ENCODE measurements at places on chromosomes 16 and 17.

GRCh38 chr17:81967244-81967532, 6.2 kb upstream of the NOTUM start:
- no peak for DNase-seq

DNA sequence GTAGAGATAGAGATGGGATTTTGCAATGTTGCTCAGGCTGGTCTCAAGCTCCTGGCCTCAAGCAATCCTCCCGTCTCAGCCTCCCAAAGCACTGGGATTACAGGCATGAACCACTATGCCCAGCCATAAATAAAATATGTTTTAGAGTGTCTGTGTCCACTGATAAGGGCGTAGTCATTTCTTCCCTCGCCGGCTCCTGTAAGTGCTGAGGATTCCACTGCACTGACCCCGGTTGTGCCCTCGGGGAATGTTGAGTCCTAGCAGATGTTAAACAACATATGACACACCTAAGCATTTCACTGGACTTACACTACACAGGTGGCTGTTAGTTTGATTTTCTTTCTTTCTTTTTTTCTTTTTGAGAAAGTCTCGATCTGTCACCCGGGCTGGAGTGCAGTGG, 5.6 kb upstream of the SHMT1 start:
- no peak for DNase-seq

DNA sequence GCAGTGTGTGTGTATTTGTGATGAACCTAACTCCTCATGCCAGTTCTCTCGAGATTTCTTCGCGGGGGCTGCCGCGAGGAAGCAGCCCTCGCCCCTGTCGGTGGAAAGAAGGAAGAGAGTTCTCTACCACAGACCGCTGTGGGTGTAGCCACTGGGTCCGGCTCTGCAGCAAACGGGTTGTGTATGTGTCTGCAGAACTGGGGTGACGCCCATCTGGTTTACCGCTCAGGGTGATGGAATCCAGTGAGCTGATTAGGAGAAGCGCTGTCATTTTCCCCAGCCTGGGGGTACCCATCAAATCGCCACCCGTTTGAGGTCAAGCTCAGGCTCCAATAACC, 7.7 kb downstream of the CORO6 start:
- DNase-seq = no peak

DNA sequence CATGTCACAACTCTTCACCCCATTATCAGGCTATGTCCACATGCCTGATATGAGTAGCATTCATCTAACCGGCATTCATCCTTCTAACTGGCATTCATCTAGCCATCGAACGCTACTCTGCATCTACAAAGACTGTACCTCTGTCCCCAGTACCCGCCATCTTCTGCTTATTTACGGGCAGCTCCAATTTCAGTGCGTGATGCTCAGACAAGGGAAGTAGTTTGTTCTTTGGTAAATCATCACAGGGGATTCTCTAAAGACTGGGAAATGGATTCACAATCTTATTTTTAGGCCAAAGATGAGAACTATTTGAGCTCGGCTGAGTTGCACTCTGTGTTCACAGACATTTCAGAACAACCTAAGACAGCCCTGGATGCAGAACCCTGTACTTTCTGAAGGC, 39.4 kb downstream of the STAT5B start:
- DNase-seq = no peak

- no peak for DNase-seq
Measured at GRCh38 chr17:31570951-31571892, 179.7 kb downstream of the RAB11FIP4 start.

- no peak for DNase-seq
Measured at GRCh38 chr17:64492481-64493109, 4.3 kb downstream of the POLG2 start.

DNA sequence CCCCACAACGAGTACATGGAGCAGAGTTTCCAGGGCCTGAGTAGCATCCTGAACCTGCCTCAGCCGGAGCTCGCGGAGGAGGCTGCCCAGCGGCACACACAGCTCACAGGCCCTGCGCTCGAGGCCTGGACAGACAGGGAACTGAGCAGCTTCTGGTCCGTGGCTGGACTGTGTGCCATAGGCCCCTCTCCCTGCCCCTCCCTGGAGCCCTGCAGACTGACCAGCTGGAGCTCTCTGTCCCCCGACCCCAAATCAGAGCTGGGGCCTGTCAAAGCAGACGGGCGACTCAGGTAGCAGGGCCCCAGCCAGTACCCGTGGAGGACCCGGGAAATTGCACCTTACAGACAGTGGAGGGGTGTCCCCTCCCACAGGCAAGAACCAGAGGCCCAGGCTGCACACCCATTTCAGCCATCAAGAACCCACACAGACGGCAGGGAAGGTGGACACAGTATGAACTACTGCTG, 13.0 kb downstream of the MRPL27 start:
- DNase-seq = no peak

- DNase-seq = no peak
Measured at GRCh38 chr17:46274238-46274637, 20.7 kb upstream of the LRRC37A start.

DNA sequence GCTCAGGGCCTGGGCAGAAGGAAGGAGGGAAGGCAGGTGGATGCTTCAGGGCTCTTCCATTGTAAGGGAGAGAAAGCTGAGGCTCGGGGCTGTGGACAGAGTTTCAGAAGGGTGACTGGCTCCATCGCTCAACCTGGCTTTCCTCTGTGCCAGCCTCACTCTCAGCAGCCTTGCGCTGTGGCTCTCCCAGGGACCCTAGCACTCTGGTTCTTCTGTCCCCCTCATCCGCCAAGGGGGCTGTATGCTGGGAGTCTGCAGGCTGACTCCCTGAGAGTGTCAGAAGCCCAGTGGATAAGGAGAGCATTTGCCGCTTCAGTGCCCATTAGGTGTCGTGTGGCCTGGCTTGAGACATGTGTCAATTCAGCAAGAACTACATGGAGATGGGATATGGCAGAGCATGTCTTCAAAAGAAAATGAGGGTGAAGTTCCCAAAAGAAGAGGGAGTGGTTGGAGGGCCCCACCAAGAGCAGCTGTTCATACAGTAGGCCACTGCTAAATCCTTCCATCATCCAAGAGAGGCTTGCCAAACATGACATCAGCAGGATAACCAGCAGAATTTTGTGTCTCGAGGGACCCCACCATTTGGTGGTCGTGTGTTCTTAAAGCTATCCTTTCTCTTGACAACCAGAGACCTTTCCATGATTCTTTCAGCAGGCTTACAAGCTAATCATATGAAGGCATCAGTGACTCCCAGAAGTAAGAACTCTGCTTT, 148.2 kb downstream of the IRX5 start:
- no peak for DNase-seq

GRCh38 chr17:51710634-51710979, 447.9 kb downstream of the CA10 start:
- no peak for DNase-seq

- DNase-seq = no peak
Measured at GRCh38 chr17:18261146-18261515, 669 bp downstream of the MIEF2 start.

DNA sequence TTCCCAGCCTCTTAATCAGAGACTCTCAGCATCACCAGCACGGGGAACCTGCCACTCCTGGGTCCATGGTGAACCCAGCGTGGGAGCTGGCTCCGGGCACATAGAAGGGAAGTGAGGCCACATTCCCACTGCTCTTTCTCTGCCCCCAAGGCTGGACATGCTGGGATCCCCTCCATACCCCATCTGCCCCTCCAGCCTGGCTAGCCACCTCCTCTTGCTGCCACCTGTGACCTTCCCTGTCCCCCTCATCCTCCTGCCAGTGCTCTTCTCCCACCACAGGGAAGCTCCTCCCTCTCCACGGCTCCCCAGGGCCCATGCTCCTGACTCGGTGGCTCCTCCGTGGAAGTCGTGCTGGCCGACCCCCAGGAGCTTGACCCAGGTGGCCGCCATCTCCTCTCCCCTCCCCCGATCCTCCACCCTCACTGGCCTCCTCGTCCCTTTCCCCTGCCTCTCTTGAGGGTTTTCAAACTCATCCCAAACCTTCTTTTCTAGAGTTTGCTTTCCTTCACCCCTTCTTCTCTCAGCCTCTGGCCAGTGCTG, 139.1 kb upstream of the CHMP6 start:
- no peak for DNase-seq

DNA sequence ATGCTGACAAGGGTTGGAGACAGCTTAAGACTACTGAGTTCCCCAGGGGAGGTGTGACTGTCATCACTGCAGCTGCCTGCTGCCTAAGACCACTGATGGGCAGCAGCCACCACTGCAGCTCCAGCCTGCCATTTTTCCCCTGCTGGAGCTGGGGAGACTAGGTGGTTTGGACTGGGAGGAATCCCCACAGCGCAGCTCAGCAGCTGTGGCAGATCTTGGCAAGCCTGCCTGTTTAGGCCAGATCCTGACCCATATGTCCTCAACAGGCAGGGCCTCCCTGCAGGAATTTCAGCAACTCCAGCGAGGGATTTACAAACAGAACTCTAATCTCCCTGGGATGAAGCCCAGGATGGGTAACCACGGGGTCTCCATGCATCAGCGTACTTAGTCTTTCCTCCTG, 356.4 kb upstream of the TOM1L1 start:
- DNase-seq = no peak

- no peak for DNase-seq
Measured at GRCh38 chr17:72952641-72953315, 139.7 kb downstream of the SLC39A11 start.

DNA sequence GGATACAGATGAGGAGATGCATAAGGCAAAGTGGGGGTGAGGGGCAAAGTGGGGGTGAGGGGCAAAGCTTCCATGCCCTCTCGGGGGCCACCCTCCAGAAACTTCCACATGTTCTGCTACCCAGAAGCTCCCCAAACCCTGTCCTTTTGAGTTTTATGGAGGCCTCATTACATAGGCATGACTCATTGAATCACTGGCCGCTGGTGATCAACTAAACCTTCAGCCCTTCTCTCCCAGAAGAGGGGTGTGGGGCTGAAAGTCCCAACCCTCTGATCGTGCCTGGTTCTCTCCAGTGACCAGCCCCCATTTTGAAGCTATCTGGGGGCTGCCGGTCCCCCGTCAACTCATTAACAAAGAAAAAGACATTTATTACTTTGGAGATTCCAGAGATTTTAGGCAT, 27.5 kb downstream of the ITGAE start:
- DNase-seq = no peak

DNA sequence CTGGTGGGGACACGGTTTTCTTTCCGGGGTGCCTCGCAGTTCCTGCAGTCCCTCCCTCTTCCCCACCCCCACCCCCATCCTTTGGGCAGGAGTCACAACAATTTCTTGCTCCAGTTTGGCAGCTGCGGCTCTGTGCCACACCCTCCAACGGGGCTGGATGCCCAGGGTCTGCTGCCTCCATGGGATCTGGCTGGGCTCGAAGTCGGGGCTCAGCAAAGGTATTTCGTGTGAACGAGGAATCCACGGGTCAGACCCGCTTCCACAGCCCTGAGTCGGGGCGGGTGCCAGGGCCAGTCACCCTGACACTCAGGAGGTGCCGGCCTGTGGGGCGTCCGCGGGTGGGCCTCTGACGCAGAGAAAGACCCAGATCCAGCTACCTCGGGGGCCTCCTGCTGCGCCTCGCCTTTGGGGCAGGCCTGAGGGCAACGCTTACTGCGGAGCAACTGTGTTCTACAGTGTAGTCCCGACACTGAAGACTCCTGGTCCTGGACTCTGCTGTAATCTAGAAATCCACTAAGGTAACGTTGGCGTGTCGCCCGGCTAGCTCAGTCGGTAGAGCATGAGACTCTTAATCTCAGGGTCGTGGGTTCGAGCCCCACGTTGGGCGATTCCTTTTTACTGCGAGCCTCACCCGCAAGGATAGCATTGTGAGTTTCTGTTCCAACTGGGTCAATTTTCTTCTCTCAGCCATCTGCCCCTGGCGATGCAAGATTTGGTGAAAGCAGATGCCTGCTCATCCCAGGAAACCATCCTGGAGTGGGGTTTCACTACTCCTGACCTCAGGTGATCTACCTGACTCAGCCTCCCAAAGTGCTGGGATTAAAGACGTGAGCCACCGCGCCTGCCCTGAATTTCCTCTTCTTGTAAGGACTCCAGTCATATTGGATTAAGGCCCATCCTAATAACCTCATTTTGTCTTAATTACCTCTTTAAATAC, 12.6 kb upstream of the OR1F1 start:
- DNase-seq = no peak

- no peak for DNase-seq
Measured at GRCh38 chr17:28475151-28475900, 1.9 kb downstream of the SLC13A2 start.

DNA sequence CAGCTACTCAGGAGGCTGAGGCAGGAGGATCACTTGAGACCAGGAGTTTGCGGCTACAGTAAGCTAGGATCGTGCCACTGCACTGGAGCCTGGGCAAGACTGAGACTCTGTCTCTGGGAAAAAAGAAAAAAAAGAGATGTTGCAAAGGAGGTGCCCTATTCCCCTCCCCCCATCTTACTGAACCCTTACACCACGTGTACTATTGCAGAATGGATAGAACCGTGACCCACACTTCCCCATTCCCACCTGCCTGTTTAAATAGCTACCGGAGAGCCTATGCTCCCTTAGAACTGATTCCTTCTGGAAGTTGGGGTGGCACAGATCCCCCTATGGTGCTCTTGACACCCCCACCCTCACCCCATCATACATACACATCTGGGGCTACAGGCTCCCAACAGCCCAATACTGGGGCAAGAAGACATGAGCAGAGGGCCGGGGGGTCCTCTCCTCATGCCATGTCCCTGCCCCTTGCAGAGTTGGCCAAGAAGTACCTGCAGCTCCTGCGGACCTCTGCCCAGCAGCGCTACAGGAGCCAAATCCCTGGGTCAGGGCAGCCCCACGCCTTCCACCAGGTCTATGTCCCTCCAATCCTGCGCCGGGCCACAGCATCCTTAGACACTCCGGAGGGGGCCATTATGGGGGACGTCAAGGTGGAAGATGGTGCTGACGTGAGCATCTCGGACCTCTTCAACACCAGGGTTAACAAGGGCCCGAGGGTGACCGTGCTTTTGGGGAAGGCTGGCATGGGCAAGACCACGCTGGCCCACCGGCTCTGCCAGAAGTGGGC, 35.7 kb downstream of the NLRC5 start:
- DNase-seq = no peak

GRCh38 chr17:65231662-65232335, 94.6 kb downstream of the RGS9 start:
- DNase-seq = no peak

DNA sequence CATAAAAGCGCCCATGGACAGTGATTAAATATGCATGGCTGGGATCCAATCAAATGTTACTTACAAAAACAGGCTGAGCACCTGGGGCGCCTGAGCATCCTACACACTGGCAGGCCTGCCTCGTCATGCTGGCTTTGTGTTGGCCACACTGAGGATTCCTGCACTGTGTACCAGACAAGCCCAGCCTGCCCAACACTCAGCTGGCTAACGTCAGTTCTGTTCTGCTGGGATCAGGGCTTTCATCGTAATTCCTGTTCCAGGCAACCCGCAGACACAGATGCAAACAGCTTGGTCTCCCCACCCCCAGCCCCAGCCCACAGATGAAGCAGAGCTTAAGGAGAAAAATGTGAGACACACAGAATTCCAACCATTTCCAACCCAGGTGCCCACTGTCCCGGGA, 30.7 kb downstream of the PIMREG start:
- no peak for DNase-seq

GRCh38 chr16:20798364-20798763, 7.9 kb downstream of the ERI2 start:
- DNase-seq = no peak

GRCh38 chr16:3094289-3095027, 4.6 kb downstream of the ZSCAN10 start:
- DNase-seq = no peak
